ENCODE measurements at places on chromosomes 5 and 9.

DNA sequence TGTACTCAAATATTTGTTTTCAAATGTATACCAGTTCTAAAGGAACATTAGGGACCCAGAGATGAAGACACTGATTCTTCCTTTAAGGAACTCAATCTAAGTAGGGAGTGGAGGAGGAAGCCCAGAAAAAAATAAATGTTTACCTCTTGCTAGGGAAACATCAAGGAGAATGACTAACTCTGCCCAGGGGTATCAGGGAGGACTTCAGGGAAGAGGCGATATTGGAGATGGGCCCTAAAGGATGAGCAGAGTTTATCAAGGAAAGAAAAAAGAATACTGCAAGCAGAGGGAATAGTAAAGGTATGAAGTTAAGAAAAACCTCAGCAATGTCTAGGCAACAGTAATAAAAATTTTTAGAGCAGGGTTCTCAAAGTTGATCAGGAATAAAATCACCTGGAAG is 16.4 kb downstream of the FBXW2 start:
- DNase-seq = no peak

- DNase-seq = no peak
Measured at GRCh38 chr9:137574192-137574591, 4.5 kb downstream of the DPH7 start.

DNA sequence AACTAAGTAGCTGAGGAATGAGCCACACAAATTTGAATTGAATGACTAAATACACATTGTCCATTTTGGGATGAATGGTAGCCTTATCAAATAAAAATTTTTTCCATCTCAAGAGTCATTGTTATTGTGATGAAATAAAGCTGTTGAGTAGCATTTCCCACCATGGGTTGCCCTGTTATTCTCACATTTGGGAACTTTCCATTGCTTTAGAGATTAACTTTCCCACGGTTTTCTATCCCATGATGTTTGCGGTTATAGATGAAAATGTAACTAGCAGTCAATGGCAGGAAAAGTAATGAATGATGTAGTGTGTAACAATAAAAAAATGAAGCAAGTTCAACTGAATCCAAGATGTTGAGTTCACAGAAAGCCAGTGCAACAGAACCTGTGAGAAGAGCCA is 59.9 kb upstream of the PLPP1 start:
- no peak for DNase-seq

DNA sequence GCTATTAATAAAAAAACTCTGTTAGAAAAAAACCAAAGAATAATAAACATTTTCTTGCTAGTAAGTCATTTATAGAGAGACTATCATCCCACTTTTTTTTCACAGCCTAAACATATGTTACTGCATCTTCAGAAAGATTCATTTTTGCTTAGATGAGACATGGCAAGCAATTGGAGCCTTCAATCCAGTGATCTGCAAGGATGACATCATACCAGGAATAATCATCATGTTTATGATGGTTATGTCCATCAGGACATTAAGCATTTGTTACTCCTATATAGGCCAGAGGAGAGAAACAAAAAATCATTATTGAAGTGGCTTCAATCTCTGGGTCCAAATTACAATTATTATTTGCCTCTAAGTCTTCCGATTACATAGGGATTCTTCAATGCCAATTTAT is 626.3 kb upstream of the CCNG1 start:
- no peak for DNase-seq

DNA sequence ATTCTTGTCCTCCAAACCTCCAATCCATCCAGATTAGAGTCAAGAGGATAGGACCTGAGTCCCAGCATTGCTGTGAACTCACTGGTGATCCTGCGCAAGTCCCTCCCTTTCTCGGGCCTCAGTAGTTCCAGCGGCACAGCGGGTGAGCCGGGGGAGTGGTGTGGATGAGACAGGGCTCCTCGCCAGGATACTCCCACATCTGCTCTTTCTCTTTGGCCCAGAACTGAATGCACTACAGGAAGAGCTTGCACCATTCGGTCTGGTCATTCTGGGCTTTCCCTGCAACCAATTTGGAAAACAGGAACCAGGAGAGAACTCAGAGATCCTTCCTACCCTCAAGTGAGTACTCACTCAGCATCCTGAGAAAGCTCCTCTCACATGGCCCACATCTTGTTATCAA is 6.3 kb downstream of the GPX3 start:
- no peak for DNase-seq

DNA sequence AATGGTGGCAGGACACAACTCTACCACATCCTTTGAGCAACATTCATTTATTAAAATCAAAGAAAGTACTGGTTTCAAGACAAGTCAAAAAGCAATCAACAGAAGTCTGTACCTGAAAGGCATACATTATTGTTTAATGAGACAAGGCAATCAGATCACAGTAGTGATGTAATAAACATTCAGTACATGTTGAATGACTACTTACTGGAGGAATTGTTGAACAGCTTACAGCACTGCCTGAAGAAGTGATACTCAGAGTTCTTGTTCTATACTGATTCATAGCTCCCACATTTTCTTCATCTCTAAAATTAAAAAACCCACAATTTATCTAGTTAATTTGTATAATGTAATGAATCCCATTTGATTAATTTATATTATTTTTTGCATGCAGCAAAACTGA is 18.2 kb downstream of the RIOK2 start:
- DNase-seq = peak; percentile 6

DNA sequence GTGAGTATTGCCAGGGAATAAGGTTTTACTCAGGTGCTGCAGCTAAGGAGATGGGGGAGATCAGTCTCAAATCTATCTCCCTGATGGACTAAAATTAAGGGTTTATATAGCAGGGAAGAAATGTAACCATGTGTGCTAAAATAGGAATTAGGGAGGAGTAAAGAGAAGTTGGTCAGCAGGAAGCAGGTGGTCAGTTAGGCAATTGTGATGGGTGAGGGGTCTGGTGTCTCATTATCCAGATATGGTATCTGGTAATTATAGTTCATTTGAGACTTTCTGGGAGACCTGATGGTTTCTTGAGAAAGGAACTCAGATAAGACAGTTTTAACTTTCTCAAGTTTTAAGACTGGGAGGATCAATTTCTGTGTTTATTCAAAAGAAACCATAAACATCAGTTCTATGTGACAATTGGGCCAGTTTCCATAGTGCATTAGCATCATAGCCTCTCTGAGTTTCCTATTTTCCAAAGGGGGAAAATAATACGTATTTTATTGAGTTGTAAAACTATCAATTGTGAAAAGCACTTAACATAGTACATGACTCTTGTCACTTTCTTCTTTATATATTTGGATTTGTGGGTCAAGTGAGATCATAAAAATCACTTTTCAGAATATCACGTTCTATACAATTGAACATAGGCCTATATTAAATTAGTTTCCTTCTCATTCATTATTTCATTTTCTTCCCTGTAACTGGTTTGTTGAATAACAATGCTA is 115.9 kb downstream of the ZSWIM6 start:
- DNase-seq = no peak

GRCh38 chr5:154359221-154359573 is 86.6 kb upstream of the SAP30L start:
- no peak for DNase-seq

GRCh38 chr9:136614967-136615623 is 47.6 kb upstream of the EGFL7 start:
- DNase-seq = no peak

GRCh38 chr5:63127054-63127453 is 548.4 kb downstream of the LRRC70 start:
- peak; percentile 4 for DNase-seq

- no peak for DNase-seq
Measured at GRCh38 chr9:110135846-110136245, 72.1 kb downstream of the C9orf152 start.

DNA sequence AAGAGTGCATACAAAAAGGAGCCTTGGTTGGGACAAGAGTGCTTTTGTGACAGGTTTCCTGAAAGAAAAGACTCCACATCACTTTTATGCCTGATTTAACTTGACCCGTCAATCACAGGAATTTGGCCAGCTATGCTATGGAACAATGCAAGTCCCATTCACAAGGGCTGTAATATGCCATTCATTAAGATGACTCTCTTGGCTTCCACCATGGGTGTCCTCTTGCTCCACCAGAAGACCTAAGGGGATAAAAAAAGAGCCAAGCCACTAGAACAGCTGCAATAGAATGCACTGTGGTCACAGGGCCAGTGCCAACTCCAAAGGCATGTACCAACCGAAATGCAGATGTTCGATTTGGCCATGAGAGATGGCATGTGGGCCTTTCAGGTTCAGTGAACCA is 480.1 kb upstream of the MPDZ start:
- no peak for DNase-seq

- no peak for DNase-seq
Measured at GRCh38 chr5:96973532-96974401, 37.9 kb downstream of the LNPEP start.

DNA sequence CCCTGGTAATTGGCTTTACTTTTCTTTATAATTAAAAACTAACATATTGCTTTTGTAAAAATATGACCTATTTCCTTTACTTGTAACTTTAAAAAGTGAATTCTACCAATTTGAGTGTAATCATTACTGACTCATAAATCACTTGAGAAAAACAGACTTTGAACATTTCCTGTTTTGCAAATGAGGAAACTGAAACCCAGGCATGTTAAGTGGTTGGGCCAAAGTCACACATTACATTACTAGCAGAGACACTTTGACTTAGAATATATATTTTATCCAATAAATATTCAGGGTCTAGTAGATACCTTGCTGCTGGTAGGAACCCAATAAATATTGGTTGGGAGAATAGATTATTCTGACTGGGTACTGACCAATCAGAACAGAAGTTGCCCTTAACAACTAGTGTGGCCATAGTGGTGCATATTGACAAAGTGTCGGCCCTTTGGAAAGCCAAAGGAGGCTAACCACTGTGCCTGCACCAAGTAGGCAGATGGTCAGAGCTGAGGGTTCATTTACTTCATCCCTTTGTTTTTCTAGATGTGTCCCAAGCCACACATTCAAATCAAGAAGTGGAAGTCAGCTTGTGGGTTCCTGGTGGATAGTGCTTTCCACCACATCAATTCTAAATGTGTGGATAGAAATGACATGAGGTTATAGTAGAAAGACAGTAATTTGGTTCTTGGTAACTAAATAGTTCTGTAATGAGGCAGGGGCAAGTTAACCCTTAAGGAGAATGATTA is 365.1 kb upstream of the RIOK2 start:
- no peak for DNase-seq

DNA sequence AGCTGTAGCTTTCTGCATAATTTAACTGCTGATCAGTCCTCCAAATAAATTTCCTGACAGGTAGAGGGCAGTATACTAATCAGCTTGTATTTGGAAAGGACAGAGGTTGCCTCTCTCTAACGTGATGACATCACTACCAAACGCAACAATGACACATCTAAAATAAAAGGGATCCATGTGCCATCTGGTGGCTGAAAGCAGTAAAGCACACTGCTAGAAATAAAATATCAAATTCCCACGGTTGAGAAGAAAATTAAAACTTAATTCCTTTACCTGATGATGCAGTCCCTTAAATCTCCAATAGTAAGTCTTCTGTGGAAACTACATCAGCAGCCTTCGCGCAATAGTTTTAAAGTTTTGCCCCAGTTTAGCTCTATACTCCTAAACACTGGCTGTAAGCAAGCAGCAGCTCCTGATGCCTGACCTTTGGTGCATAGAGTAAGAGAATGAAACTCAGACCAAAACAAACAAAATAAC is 54.5 kb downstream of the DIAPH1 start:
- DNase-seq = peak; percentile 77

DNA sequence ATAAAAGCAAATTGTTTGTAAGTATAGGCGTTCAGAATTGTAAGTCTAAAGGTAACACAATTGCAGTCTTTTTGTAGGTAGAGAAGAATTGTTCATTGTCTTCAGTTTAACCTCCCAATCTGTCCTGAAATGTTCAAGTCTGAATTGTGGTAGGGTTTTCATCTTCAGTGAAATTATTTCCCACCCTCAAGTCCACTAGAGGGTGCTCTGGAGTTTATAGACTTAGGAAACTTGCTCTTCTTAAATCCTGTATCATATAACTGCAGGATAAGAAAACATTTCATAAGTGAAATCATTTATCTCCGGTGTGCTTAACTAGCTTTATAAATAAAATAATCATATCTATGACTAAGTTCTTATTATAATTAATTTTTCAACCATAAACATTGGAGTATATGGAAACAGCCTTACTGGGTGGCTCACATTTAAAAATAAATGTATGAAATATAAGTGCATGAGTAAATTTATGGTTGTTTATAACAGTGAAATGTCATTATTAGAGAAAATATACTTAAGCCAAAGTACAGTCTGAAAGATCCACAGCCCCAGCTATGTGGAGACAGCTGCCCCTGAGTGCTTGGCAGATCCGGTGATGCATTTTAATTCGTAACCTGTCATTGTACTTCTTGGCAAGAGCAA is 182.4 kb upstream of the OTULINL start:
- peak; percentile 51 for DNase-seq

GRCh38 chr5:40879163-40879942 is 29.9 kb upstream of the C7 start:
- peak; percentile 47 for DNase-seq

DNA sequence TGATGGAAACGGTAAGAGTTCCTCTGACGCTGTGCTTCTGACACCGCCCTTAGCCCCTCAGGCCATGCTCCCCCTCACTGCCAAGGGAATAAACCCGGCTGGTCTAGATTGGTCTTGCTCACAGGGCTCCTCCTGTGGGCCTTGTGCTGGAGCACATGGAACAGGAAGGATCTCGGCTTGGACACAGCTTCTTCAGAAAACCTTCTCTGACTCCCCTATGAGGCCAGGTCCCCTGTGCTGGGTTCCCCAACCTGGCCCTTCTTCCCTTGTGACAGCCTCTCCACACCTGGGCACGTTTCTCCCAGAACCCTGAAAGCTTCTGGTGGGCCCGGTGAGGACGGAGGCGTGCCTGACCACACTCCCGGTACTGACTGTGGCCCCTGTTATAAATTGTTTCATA is 8.2 kb downstream of the SPATA31E1 start:
- no peak for DNase-seq

- DNase-seq = peak; percentile 84
Measured at GRCh38 chr5:14806456-14806855, 65.1 kb downstream of the ANKH start.

DNA sequence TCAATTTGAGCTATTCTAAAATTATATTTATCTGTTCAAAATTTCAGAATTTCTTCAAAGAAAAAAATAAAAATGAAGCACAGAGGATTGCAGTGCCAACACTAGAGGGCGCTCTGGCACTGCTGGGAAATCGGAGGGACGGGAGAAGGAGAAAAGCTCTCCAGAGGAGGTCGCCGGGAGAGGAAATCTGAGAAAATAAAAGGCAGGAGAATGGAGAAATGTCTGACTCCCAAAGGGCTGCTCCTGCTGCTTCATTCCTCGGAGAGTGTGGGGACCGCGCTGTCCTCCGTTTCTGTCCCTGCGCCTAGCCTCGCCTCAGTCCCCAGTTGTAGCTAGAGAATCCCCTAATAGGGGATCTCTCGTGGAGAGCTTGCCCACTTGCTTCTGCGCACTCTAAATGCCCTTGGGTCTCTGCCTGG is 40.0 kb upstream of the ARSB start:
- peak; percentile 77 for DNase-seq

GRCh38 chr9:3954331-3955304 is 345.2 kb downstream of the GLIS3 start:
- DNase-seq = no peak

GRCh38 chr5:139443831-139444453 is 4.6 kb upstream of the DNAJC18 start:
- peak; percentile 77 for DNase-seq

- no peak for DNase-seq
Measured at GRCh38 chr9:11722957-11723356, 970.2 kb upstream of the TYRP1 start.

- DNase-seq = no peak
Measured at GRCh38 chr9:137807721-137808703, 69.6 kb upstream of the CACNA1B start.

Data from AG08395 (cell line).